ENCODE measurements at places on chromosomes 6 and 20.

DNA sequence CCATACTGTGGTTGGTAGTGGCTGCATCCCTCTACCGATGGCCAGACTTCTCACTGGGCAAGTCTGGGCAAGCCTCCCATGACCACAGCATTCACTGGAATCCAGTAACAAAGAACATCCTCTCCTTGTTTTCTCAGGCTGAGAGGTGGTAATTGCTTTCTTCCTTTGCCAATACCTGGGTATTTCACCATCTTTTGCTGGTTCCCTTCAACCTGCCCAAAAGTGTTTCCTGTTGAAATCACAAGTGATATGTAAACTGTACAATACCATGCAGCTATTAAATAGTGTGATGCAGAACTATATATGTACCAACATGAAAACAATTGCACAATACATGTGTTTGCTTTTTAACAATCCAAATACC, at the start of gene PTCHD4:
PTCHD4 (minus strand) TSS at position 55 of the 364 bp plus-strand sequence. CDS start 42,240 bp downstream, outside the sequence.
- no peak for DNase-seq
- H3K36me3 ChIP-seq: no peaks in the 10 kb centered on the region
- no peak within 1 kb of the TSS for H3K27ac ChIP-seq
- H3K4me1 ChIP-seq: no peaks in the 10 kb centered on the region
- H3K27me3 ChIP-seq: no peaks in the 10 kb centered on the region

GRCh38 chr6:22848121-22848520, 278.8 kb downstream of the HDGFL1 start:
- no peak for DNase-seq
- H3K36me3 ChIP-seq: no peaks in the 10 kb centered on the region
- H3K27me3 ChIP-seq: no peaks in the 10 kb centered on the region
- H3K4me1 ChIP-seq: no peaks in the 10 kb centered on the region
- no peak overlapping the region for H3K4me3 ChIP-seq

DNA sequence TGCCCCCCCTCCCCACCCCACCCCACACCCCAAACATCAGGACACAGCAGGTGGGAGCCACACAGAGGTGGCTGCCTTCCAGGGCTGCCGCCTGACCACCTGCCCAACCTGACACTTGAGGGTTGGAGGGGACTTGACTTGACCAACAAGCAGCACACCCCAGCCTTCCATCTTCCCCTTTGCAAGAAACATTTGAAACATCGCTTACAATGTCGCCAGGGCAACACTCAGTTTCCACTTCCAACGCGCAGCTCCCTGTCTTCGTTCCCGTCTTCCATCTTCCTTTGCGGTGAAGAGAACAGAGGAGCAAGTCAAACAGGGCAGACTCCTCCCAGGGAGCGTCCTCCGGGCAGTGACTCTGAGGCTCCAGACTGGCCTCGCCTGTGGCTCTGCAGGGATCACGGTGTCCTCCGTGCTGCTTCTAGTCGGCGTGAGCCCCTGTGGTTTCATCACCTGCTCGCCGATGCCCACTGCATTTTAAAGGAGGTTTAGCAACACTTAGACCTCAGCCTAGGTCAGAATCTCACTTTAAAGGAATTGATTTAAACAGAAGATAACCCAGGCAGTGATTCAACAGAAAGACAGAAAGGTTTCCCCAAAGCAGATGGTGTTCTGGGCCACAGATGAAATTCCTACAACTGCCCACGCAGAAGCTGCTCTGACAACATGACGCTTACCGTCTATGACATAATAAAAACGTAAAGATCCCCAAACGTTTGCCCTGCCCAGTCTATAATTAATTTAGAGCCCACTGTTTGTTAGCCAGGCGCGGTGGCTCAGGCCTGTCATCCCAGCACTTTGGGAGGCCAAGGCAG, 130.8 kb downstream of the TAF4 start:
- H3K4me3 ChIP-seq: no peak overlapping the region
- H3K27me3 ChIP-seq: no peaks in the 10 kb centered on the region
- no peak overlapping the region for H3K27ac ChIP-seq
- H3K36me3 ChIP-seq: no peaks in the 10 kb centered on the region
- DNase-seq: no peak
- no peaks in the 10 kb centered on the region for H3K4me1 ChIP-seq

DNA sequence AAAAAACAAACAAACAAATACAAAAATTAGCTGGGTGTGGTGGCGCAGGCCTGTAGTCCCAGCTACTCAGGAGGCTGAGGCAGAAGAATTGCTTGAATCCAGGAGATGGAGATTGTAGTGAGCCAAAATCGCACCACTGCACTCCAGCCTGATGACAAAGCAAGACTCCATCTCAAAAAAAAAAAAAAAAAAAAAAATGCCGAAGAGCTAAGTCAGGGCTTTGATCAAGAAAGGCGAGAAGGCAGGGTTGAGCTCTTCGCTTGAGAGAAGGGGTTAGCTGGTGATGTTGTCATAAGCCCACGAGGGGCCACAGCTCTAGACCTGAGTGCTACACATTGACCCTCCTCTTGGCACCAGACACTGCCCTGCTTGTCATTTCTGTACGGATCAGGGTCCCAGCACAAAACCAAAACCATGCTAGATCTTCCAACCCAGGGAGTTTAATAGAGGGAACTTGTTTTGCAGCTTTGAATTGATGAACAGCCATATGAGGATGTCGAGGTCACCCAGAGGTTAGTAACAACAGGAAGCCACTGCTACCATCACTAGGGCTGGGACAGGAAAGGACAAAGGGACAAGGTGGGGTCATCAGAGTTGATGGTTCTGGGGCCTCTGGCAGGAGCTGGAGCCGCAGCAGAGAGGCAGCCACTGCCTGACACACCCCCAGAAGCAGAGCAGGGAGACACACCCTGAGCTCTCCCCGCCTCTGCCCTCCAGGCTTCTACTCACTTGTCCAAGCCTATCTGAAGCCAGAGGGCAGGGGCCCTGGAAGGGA, 122.7 kb downstream of the SNX5 start:
- H3K4me1 ChIP-seq: peaks cover 76% of the 10 kb centered on the region
- peaks cover 3% of the 10 kb centered on the region for H3K27me3 ChIP-seq
- DNase-seq: peak; percentile 55
- H3K27ac ChIP-seq: peak overlapping the region; percentile 77
- H3K36me3 ChIP-seq: peaks cover 3% of the 10 kb centered on the region

DNA sequence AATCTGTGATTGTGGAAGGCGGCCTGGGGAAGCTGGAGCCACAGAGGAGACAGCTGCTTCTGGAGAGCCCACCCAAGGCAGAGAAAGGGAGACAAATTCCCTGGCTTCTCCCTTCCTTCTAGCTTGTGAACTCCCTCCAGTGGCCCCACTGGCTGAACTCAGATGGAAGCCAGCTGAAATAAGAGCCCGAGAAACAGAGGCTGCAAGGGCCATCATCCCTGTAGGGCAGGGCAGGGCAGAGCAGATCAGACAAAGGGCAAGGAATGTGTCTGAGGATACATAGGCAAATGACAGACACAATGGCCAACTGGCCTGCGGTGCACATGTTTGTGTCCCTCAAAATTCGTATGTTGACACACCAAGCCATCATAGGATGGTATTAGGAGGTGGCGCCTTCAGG, 25.3 kb downstream of the MDFI start:
- peaks cover 36% of the 10 kb centered on the region for H3K27me3 ChIP-seq
- DNase-seq: no peak
- H3K4me1 ChIP-seq: no peaks in the 10 kb centered on the region
- no peak overlapping the region for H3K4me3 ChIP-seq
- no peaks in the 10 kb centered on the region for H3K36me3 ChIP-seq

DNA sequence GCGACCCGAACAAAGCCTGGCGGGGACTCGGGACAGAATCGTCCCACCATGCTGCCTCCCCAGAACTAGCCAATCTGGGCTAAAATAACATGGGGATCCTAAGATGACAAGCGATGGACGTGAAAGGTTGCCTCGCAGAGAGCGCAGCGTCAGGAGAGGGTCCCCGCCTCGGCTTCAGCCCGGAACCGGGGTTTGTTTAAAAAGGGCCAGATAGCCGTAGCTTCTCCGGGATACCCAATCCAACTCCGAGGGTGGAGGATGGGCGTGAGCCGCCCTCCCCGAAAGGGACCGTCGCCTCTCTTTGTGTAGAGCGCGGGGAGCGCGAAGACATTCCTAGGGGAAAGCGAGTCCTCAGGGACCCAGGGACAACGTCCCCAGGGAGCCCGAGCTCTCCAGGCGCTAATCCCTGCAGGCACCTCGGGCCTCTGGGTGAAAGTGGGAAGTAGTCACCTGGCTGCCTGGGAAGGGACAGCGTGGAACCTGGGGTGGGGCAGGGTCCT, 643 bp downstream of the CD24 start:
- H3K36me3 ChIP-seq: no peaks in the 10 kb centered on the region
- no peak for DNase-seq
- no peak overlapping the region for H3K4me3 ChIP-seq
- no peak overlapping the region for H3K27ac ChIP-seq
- H3K4me1 ChIP-seq: peaks cover 9% of the 10 kb centered on the region
- peaks cover 65% of the 10 kb centered on the region for H3K27me3 ChIP-seq

GRCh38 chr20:63173552-63174191, 42.3 kb downstream of the YTHDF1 start:
- H3K36me3 ChIP-seq: peaks cover 3% of the 10 kb centered on the region
- H3K4me3 ChIP-seq: no peak overlapping the region
- peaks cover 3% of the 10 kb centered on the region for H3K4me1 ChIP-seq

GRCh38 chr6:36867471-36868224, 7.0 kb downstream of the PPIL1 start:
- no peaks in the 10 kb centered on the region for H3K27me3 ChIP-seq
- H3K36me3 ChIP-seq: peaks cover 75% of the 10 kb centered on the region
- DNase-seq: no peak
- peaks cover 84% of the 10 kb centered on the region for H3K4me1 ChIP-seq

DNA sequence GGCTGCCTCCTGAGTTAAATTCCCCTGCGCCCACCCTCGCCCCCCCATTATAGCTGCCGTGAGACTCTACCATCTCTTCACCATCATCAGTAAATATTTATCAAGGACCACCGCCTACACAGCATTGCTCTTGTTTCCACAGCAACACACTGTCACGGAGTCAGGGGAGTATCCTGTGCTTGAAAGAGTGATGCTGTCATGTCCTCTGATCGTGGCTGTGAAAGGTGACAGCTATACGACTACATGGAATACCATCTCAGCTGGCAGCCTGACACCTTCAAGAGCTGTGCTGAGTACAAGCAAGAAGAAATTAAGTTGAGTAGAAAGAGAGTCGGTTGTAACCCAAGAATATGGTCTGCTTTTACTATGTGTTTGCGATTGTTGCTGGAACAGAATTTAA, 3.4 kb downstream of the PTPRT start:
- no peak overlapping the region for H3K4me3 ChIP-seq
- H3K27ac ChIP-seq: no peak overlapping the region
- H3K27me3 ChIP-seq: peaks cover 33% of the 10 kb centered on the region
- DNase-seq: no peak

GRCh38 chr6:68911811-68912210, 276.7 kb downstream of the ADGRB3 start:
- no peak overlapping the region for H3K4me3 ChIP-seq
- H3K27ac ChIP-seq: no peak overlapping the region
- DNase-seq: no peak
- H3K4me1 ChIP-seq: no peaks in the 10 kb centered on the region
- H3K27me3 ChIP-seq: no peaks in the 10 kb centered on the region

DNA sequence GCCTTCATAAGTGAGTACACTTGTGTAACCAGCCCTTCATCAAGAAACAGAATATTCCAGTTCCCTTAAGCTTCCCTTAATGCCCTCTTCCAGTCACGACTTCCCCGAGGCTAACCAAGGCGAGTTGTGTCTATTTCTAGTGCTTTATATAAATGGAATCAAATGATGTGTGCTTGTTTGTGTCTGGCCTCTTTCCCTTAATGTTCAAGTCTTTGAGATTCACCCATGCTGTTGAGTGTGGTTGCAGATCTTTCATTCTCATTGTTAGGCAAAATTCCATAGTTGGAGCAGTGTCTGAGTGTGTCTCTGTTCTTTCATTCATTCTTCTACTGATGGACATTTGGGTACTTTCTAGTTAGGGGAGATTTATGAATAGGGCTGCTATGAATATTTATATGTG, 135.0 kb downstream of the CEBPB start:
- no peak for DNase-seq
- peaks cover 4% of the 10 kb centered on the region for H3K4me1 ChIP-seq
- H3K27ac ChIP-seq: no peak overlapping the region
- no peak overlapping the region for H3K4me3 ChIP-seq
- H3K36me3 ChIP-seq: peaks cover 3% of the 10 kb centered on the region

DNA sequence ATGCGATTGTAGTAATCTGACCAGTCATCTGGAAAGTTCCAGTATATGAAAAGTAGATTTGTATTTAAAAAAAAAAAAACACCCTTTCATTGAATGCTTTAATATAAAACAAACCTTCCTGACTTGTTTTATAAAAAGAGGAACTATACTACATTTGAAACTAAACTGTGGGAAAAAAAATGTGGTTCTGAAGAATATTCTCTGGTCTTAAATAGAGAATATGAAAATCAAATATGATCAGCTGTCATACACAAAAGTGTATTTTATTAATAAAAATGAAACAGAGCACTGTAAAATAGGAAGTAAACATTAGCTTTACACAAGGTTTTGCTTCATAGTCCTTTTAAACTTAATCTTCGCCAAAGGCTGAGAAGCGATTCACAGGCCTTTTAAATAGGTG, 25.3 kb upstream of the CD83 start:
- peaks cover 8% of the 10 kb centered on the region for H3K27me3 ChIP-seq
- H3K27ac ChIP-seq: no peak overlapping the region
- no peaks in the 10 kb centered on the region for H3K36me3 ChIP-seq
- H3K4me1 ChIP-seq: peaks cover 11% of the 10 kb centered on the region

- no peaks in the 10 kb centered on the region for H3K27me3 ChIP-seq
- DNase-seq: no peak
- no peaks in the 10 kb centered on the region for H3K4me1 ChIP-seq
- no peak overlapping the region for H3K4me3 ChIP-seq
Observed at GRCh38 chr20:7520361-7520760, 419.9 kb downstream of the HAO1 start.

DNA sequence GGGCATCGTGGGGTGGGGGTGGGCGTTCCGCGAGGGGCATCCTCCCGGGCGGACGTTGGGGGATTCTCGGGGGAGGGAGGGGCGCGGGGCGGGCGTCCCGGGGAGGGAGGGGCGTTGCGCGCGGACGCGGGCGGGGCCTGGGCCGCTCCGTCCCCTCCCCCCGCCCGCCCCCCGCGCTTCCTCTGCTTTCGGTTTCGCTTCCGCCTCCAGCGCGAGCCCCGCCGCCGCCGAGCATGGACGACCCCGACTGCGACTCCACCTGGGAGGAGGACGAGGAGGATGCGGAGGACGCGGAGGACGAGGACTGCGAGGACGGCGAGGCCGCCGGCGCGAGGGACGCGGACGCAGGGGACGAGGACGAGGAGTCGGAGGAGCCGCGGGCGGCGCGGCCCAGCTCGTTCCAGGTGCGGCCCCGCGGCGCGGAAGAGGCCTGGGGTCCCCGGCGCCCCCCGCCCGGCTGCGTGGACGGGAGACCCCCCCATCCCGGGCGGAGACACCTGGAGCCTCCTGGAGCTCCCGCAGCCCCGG, at the start of gene OGFR:
OGFR (plus strand) TSS at position 209 of the 528 bp plus-strand sequence; CDS start at position 234, 25 bp downstream.
- H3K4me3 ChIP-seq: peak within 1 kb of the TSS; percentile 98
- peak; percentile 77 for DNase-seq
- H3K27me3 ChIP-seq: no peaks in the 10 kb centered on the region
- peak within 1 kb of the TSS; percentile 91 for H3K27ac ChIP-seq
- H3K36me3 ChIP-seq: peaks cover 42% of the 10 kb centered on the region

DNA sequence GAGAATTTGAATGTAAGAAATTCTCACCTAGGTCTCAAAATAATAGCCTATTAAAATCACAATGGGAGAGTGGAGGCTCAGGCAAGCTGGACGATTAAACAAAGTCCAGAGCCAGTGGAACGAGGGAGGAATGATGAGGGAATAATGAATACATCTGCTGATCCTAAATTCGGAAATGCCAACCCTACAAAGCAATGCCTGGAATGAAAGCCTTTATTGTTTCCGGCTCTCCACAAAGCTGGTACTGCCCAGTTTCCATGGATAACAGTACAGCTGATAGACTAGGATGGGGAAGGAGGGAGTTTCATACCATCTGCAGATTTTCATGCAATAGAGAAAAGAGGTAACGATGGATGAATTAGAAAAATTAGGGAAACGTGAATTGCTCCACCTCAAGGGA, 356.1 kb downstream of the CBLN4 start:
- DNase-seq: no peak
- H3K4me1 ChIP-seq: no peaks in the 10 kb centered on the region
- H3K4me3 ChIP-seq: no peak overlapping the region
- H3K36me3 ChIP-seq: no peaks in the 10 kb centered on the region
- no peak overlapping the region for H3K27ac ChIP-seq
- no peaks in the 10 kb centered on the region for H3K27me3 ChIP-seq
